Thoracic aorta endothelial cell (primary cell): ENCODE measurements at places on chromosomes 2 and 18. TPM values are rescaled to one million over a fixed set of nuclear protein-coding genes. Genes with fewer than 3 reads are reported as not detected.

The STPG4 gene
- 0.13 and 0.65 TPM in 2 replicates for total RNA-seq

The SERPINB7 gene
- not detected in 2 replicates for total RNA-seq

The ERCC3 gene
- total RNA-seq: 48.7 and 50.3 TPM in 2 replicates

The CTLA4 gene
- total RNA-seq: not detected in 2 replicates

The PARD3B gene
- total RNA-seq: 18.4 and 19.0 TPM in 2 replicates

The SLC66A2 gene
- total RNA-seq: 13.6 and 22.7 TPM in 2 replicates
